HS-5 (cell line): ENCODE measurements at places on chromosomes 4 and X.
A peak's percentile ranks its signal among the peaks of the same experiment; 100 is the strongest.

DNA sequence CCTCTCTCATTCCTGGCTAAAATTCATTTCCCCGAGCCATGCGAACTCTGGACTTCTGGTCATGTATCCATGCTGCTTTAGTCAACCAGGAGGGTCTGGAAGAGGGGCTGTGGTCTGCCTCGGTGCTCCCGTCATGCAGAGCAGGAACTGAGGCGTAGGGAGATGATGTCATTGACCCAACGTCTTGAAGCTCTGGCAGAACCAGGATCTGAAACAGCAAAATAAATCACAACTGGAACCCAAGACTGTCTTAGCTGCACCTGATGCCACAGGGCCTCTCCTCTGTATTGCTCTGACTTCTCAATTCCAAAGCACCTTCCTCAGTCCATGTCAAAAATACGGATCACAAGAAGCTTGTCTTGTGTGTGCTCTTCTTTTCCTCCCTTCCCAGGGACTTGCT is 131.0 kb upstream of the LDB2 start:
- no peak for DNase-seq

- DNase-seq = peak; percentile 78
Observed at GRCh38 chr4:82823062-82823461, 24.5 kb upstream of the SCD5 start.

- no peak for DNase-seq
Observed at GRCh38 chrX:15579778-15580747, 20.7 kb downstream of the ACE2 start.

- no peak for DNase-seq
Observed at GRCh38 chr4:73224886-73225285, 33.7 kb downstream of the ANKRD17 start.

DNA sequence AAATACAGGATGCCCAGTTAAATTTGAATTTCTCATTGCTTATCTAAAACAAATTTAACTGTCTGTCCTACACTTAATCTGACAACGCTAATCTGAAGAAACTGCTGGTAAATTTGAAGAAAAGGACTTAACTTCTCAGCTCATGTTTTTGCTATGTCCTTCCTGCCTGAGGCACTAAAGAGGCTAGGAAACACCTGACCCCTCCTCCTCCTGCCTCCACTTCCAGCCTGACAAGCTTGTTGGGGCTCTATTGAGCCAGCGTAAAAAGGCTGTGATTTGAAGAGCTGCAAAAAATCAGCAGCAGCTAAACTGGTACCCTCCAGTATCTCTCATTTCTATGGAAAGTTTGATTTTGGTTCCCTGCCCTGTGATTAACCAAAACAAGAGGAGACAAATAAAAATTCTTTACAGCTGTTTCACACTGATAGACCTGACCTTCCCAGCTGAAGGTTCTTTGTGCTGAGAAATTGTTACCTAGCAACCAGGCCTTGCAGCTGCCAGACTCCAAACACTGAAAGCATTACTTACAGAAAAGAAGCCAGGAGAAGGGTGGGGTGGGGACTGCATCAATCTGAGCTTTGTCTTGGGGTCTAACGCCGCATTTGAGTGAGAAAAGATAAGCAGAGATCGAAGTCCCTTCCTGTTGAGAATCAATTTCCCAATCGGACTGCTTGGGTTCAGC is 35.0 kb downstream of the DCX start:
- no peak for DNase-seq

GRCh38 chr4:132557660-132558059 is 591.4 kb upstream of the PCDH10 start:
- DNase-seq = no peak

DNA sequence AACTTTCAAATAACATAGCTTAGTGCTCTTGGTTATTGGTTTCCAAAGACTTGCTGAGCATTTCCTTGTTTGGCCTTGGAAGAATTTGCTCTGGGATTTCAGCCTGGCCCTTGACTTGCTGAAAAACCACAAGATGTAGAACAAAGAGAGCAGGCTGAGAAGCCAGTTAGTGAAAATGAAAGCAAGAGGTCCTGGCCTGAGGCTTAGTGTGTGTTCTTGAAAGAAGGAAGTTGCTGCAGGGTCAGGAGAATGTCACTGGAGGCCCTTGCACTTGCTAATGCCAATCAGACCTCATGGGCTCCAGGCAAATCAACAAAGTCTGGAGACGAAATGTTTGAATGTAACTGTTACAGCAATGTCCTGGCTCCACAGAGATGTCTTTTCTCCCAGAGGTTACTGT is 79.4 kb downstream of the SYNPO2 start:
- DNase-seq = no peak

DNA sequence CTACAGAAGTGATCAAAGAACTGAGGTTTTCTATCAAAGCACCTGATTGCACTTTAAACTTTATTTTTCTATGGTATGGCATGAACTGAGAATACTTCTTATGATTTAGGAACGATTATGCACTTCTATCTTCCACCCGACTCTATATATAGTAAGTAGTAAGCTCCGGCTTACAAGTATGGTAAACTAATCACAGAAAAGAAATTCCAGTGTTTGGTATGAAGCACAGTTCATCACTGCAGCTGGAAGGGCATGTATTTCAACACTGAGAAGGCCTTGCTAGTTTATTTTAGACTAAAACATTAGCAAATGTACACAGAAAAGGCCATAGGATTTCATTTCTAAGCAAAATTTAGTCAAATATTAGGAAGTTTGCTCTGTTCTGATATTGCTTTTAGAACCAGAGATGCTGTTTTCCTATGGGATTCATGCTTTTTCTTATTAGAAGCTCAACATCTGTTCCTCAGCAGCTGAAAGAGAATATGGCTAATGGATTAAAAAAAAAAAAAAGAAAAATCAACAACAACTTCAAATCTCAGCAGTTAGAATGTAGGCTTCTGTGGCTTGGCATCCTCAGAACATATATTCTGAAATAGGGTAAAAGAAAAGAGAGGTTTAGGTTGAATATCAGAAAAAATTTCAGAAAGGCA is 273.5 kb downstream of the C4orf33 start:
- no peak for DNase-seq

DNA sequence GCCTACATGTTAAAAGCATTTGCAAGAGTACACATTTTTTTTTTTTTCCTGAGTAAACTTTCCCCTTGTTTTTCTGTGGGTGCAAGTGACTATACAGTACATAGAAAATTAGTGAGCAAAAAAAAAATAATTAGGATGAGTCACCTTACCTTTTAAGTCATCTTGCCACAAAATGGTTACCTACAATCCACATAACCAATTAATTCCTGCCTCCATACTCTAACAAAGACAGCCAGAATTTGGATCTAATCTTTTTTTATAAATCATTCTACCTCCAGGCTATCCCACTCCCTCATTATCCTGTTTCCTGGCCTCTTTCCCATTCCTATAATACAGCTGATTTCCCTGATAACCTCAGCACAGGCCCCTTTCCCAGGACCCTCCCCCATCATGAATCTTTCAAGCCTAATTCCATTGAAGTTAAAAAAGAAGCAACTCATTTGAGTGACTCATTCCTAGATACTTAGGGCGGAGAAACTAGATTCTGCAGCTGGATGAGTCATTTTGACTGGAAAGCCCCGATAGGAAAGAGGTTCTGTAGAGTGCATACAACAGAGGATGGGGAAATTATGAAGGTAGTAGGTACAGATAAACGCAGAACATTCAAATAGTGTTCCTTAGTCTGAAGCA is 128.2 kb downstream of the C4orf51 start:
- peak; percentile 86 for DNase-seq

- DNase-seq = no peak
Observed at GRCh38 chr4:155552180-155552579, 114.5 kb upstream of the GUCY1A1 start.

- DNase-seq = peak; percentile 63
Observed at GRCh38 chr4:70515367-70516250, 2.8 kb upstream of the AMTN start.

GRCh38 chr4:13872155-13872554 is 244.6 kb upstream of the BOD1L1 start:
- DNase-seq = no peak

DNA sequence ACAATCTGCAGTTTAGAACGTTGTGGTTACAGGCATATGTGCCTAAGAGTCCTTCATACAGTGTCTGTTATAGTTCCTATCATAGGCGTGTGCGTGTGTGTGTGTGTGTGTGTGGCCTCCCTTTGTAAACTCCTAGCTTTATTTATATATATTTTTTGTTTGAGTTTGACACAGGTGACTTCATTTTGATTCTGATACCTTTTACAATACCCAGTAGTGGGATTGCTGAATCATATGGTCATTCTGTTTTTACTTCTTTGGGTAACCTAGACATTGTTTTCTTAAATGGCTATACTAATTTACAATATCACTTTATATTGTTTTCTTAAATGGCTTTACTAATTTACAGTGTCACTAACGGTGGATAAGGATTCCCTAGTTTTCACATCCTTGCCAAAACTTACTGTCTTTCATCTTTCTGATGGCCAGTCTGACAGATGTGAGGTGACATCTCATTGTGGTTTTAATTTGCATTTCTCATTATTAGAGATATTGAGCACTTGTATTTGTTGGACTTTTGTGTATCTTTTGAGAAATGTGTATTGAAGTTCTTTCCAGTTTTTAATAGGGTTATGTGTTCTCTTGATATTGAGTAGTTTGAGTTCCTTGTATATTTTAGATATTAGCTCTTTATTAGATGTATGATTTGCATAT is 211.1 kb upstream of the NUDT6 start:
- no peak for DNase-seq

DNA sequence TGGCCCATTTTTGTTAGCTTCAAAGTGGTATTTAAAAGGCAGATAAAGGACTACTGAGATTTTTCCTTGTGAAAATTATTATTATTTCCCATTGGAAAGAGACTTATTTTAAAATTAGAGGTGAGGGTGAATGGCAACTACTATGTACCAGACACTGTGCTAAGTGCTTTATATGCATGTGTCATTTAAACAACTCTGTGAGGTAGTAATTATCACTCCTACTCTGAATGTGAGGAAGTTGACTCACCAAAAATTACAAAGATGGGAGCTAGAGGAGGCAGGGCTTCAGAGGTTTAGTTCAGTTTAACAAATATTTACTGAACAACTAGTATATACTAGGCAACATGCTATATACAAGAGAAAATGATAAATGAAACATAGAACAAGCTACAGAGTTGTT is 78.2 kb downstream of the MSL3 start:
- no peak for DNase-seq

DNA sequence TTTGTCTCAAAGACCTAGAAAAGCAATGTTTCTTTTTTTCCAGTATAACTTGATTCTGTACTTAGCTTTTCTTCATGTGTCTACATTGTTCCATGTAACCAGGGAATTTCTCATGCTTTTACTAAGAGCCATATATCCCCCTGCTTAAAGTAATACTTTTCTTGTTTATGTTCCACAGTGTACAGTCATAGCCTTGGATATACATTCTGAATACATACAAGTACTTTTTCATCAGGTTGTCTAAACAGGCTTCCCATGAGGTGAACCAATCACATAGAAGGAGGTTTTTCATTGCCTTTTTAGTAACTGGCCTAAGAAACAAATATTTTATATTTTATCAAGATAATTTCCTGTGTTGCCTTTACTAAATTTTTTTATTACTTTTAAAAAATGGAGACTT is 52.8 kb downstream of the SLC2A9 start:
- DNase-seq = no peak

DNA sequence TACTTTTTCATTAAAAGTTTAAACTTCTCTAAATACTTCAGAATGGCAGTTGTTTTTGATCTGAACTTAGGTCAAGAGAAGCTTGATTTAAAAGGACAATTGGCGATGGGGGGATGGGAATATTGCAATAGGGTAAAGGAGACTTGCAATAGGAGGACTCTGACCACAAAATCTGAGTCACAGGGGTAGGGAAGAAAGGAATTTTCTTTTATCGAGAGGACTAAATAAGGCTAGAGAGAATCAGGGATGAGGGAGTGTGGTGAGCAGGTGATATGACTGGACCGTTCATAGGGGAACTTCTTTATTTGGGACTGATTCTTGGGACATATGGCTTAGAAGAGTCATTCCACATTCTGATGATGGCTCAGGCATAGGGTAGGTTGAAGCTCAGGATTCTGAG is 1260.2 kb downstream of the ADGRL3 start:
- DNase-seq = peak; percentile 3

DNA sequence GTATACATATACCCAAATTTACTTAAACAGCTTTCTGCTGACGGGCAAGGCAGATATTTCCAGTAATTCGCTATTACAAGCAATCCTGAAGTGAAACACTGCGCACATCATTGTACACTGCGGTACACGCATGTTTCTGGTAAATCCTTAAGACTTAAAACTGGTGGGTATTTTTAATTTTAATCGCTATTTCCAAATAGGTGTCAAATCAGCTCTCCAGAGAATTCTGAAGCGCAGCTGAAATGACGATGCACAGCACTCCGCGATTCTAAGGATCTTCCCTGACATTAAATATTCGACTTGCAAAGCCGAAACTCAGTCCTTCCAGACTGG is 361 bp downstream of the TMEM128 start:
- DNase-seq = no peak
